ENCODE measurements at places on chromosomes 6 and 20.
A peak's percentile ranks its signal among the peaks of the same experiment; 100 is the strongest.

- DNase-seq, result no peak
Observed at GRCh38 chr6:27332692-27333641, 20.9 kb upstream of the POM121L2 start.

DNA sequence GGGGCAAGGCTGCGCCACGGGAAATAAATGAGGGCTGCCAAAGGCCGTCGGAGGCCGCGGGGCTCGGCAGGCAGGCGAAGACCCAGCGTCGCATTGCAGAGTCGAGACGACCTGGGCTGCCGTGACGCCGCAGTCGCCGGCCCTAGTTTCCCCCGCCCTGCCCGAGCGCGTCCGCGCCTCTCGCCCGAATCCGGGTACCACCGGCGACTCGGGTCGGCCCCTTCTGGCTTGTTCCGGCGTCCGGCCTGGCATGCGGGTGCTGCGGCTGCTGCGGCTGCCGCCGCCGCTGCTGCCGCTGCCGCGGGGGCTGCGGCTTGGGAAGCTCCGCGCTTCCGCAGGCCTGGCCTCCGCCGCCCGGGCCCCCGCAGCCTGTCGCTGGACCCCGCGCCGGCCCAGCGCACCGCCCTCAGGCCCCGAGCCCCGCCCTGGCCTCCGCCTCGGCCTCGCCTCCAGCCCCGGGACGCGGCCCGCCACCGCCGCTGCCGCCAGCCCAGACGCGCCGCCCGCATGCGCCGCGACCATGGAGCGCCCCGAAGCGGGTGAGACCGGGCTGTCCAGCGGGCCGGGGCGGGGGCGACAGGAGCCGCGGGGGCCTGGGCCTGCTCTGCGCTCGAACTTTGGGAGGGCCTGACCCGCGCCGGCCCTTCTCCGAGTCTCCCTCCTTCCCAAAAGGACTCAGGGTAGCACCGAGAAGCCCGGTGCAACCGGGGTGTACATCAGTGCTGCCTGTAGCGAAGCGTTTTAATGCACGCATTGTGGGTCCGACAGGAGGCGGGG lies at the start of gene AKAP7:
AKAP7 (plus strand) TSS at position 224 of the 777 bp plus-strand sequence; CDS start at position 521, 297 bp downstream.
- peak; percentile 57 for DNase-seq

GRCh38 chr6:121460170-121460569 lies 24.7 kb downstream of the GJA1 start:
- no peak for DNase-seq

- DNase-seq, result no peak
Observed at GRCh38 chr6:69105288-69105687, 470.2 kb downstream of the ADGRB3 start.

DNA sequence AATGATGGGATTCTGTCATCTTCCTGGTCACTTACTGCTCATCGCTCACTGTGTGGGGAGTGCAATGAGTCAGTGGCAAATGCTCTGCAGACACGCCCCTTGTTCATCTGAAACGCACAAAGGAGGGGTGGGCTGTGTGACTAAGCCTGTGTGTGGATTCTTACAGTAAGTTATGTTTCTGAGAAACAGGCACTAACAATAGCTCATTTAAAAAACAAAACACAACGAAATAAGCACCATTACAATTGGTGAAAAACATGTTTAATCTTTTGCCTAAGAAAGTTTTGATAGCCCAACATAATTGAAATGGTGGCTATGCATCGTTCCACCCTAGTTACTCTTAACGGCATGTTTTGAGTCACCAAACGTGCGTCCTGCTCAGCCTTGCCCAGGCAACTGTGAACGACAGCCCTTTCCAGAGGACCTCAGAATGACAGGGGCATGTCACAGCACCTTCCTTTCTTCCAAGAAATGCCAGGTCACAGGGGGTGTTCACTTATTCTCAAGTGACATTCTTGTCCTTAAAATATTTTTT lies 118.4 kb upstream of the SGK1 start:
- no peak for DNase-seq

GRCh38 chr6:133730881-133731280 lies 158.0 kb upstream of the TCF21 start:
- DNase-seq, result peak; percentile 72

GRCh38 chr6:2877057-2877882 lies 25.8 kb downstream of the SERPINB9 start:
- DNase-seq, result no peak

DNA sequence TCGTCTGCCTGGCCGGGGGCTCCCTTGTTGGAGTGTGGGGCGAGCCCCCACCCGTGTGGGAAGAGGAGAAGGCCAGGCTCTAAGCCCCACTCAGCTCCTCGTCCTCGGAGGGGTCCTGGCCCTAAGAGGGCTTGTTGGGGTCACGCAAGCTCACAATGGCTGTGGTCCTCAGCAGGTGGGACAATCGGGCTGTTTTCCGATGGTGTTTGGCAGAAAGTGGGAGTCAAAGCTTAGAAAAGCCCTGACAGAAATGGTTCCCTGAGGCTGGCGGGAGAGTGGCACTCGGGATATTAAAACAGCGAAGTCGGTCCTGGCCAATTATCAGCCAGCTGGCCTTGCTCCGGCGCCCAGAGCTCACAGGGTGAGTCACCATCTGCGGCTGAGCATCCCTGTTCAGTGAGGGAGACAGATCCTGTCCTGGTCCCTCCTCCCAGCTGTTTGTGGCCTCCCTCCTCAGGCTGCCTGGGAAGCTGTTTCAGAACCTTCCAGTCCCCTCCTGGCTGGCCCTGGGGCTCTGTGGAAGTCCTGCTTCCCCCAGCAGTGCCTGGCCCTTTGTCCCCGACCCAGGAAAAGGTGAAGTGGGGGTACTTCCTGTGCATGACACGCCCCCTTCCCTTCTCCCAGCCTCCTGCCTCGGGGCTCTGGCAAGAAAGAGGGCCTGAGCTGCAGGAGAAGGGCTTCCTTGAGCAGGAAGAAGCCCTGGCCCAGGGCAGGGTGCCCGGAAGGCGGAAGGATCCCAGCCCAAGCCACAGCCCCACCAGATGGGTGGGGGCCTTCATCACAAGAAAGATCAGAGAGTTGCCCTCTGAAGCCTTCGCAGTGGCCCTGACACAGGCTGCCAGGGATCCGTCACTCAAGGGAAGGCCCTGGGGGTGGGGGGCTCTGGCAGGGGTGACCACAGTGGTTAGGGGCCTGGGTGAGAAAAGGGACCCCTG lies 53.6 kb upstream of the BHLHE23 start:
- DNase-seq, result no peak

DNA sequence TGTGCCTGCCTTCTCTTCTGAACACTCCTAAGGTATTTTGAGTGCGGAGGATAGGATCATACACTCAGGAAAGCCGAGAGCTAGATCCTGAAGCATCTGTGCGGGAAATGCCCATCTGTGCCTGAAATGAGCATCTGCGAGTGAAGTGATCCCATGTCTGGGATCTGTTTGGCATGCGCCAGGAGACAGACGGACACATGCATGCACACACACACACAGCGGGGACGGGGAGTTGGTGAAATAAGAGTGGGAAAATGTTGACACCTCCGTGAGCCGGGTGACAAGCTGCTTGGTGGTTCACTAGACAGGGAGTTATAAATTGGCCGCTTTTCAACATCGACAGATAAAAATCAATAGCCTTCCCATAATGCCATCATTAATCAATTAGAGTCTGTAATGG lies 13.8 kb downstream of the SYNJ2 start:
- no peak for DNase-seq

DNA sequence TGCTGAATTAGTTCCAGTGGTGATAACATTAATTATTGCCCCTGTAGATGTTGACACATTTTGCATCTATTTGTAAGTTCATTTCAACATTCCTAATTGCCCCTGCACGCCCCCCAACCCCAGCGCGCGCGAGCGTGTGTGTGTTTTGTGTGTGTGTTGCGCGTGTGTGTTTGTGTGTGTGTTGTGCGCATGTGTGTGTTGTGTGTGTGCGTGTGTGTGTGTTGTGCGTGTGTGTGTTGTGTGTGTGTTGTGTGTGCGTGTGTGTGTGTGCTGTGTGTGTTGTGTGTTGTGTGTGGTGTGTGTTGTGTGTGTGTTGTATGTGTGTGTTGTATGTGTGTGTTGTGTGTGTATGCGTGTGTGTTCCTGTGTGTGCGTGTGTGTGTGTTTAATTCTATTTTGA lies 245.7 kb upstream of the GMDS start:
- DNase-seq, result no peak
